ENCODE measurements at places on chromosomes 12 and 14.

- DNase-seq, result peak; percentile 35
Measured at GRCh38 chr12:115451780-115452736, 768.1 kb upstream of the TBX3 start.

GRCh38 chr14:105294142-105294597 lies 6.6 kb downstream of the BRF1 start:
- DNase-seq, result peak; percentile 39

DNA sequence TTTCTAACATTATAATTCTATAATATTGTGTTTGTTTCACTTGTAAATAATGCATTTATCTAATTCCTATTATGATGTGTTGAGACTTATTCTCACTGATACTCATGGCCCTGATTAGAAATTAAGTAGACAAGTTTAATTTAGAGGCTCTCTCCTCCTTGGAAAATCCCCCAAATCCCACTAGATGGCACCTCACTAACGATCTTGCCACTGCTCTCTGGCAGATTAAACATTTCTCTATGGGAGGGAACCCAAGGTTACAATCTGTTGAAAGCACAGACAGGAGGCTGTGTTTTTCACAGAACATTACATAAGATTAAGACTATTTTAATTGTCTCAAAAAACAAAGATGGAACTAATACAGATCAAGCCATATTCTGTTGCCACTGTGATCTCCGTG lies 318.7 kb downstream of the LRFN5 start:
- no peak for DNase-seq

DNA sequence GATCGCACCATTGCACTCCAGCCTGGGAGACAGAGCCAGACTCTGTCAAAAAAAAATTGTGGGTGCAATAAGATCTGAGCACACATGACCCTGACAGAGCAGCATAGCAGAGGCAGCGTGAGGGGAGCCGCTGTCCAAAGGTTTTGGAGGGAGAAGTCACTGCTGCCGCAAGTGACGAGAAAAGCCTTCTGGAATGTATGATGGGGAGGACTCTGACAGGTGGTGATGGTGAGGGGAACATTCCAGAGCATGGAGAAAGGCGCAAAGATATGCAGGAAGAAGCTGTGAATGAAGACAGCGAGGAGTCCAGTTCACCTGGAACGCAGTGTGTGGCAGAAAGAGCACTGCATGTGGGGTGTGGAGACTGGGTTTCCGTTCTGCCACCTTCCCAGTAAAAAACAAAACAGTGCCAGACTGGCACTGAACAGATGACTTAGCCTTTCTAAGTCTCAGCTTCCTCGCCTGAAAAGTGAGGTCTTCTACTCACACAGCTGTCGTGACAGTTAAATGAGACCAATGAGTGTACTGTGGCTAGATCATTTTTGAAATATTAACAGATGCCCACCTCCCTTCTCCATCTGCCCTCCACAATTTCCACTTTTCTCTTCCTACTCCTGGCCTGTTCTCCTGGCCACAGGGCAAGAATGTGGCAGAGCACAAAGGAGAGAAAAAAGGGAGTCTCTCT lies 53.4 kb upstream of the PTHLH start:
- DNase-seq, result no peak

GRCh38 chr12:49098035-49098451 lies 3.4 kb upstream of the DHH start:
- DNase-seq, result no peak

DNA sequence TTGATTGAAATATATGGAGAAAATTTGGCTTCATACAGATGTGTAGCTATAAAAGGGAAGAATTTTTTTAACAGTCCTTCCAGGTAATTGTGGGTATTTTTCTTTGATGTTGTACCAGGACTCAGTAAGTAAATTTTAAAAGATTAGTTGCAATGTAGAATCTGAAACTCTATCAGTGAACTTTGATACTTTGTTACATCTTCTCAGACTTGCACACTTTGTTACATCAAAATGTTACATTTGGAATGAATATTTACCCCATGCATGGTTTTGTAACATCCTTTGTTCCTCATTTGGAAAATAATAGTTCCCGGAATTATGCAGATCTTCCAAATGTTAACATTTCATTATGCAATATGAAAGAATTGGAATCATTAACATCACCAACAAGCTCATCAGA lies 13.8 kb downstream of the MTHFD1 start:
- DNase-seq, result no peak

- peak; percentile 67 for DNase-seq
Measured at GRCh38 chr14:59215322-59215721, 26.9 kb downstream of the DAAM1 start.

DNA sequence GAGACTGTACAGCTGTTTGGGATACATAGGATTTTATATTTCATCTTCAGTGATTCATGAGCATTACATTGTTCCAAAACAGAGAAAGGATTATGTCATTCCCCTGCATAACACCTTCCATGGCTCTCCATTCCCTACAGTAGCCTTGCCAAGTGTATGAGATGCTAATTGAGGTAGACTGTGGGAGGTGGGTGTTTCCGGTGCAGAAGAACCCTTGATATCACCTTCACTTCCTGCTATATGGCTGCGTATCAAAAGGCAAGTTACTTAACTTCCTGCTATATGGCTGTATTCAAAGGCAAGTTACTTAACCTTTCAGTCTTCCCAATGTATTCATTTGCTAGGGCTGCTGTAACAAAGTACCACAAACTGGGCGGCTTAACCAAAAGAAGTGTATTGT lies 11.2 kb downstream of the FAR2 start:
- DNase-seq, result no peak

DNA sequence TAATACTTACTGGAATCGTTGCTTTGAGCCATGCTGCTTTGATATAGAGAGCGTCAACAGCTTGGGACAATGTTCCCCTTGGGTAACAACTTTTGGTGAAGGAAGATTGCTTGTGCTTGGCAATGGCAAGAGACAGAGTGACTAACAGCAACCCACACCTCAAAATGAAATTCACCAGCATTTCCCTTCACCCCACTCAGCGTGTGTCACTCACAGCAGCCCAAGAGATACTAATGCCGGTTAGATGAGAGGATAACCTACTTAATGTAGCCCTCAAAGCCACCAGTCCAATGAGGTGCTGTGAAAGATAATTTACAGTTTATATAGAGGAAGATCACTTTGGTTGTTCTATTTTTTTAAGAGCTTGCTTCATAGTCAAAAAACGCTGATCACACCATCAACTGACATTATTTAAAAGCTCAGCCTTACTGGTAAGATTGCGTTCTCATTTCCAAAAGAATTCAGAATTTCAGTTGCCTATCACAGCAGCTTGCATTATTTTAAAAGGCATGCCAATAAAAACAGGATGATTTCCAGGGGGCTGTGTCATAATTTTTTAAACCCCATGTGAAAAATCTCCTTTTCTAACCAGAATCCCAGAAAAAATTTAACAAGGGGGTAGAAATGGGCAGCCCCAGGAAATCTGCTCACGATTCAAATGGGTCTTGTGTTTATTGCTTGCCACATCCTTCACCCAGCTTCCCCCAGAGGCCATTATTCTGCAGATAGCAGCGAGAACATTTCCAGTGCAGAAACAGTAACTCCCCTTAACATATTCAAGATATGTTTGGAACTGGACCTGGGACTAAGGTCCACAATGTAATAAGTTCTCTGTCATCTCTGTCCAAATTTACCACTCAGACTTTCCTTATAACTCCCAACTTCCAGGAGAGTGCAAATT lies at the start of gene IL26:
Gene IL26 (minus strand): TSS at position 235 of the 901 bp plus-strand sequence. CDS start 54 bp downstream, at position 181.
- no peak for DNase-seq

DNA sequence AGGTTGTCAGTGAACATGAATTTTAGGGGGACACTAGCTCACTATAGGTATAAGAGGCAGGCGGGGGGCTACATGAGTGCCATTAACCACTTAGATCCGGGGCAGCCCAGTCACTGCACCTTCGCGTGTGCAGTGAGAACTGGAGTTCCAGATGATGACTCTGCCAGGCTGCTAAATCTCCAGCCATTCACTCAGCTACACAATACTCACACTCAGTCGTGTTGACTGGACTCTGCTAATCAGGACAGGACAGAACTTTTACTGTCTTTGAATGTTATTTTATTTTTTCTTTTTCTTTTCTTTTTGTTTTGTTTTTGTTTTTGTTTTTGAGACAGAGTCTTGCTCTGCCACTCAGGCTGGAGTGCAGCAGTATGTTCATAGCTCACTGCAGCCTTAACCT lies 465.6 kb downstream of the AACS start:
- no peak for DNase-seq

GRCh38 chr12:91326058-91327027 lies 143.7 kb upstream of the DCN start:
- no peak for DNase-seq

GRCh38 chr14:92500491-92500941 lies 13.1 kb upstream of the RIN3 start:
- DNase-seq, result no peak

GRCh38 chr14:73713803-73714655 lies at the start of gene PNMA1:
TSS of gene PNMA1 (minus strand) at chr14:73714384. CDS start at chr14:73713639, 745 bp downstream.
- peak; percentile 87 for DNase-seq

DNA sequence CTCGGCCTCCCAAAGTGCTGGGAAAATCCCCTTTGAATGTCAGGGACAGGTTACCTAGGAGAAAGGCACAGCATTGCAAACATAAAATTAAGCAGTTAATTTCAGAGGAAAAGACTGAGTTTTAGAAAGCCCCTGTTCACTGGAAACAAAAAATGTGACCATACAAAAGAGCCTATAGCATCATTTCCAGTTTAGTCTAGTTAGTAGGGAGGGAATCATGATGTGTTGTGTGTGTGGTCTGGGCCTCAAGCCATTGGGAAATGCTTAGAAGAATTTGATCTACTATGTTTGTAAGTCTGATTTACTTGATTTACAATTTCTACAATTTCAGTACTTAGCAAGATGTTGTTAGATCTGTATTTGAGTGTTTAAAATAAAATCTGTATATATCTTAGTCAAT lies 47.1 kb upstream of the RERG start:
- DNase-seq, result no peak
